ENCODE measurements at places on chromosomes 16 and 17.

- DNase-seq = no peak
These were observed 74.4 kb downstream of the NETO2 start for GRCh38 chr16:47069313-47069712.

- no peak for DNase-seq
These were observed 412.8 kb downstream of the KIF2B start for GRCh38 chr17:54235571-54235970.

DNA sequence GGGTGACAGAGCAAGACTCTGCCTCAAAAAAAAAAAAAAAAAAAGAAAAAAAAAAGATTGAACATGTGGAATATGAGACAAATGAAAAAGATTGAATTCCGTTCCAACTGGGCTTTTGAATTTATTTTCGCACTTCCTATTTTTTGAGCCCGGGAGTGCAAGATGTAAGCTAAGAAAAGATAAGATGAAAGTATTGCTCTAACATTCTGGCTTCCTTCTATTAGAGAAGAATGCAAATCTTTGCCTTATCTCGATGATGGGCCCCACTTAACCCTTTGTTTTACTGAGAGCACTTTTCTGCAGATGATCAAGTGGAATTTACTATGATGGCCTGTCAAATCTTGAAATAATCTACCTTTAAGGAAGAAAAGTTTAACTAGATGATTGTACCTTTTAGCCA is 96.3 kb downstream of the WWOX start:
- DNase-seq = no peak

DNA sequence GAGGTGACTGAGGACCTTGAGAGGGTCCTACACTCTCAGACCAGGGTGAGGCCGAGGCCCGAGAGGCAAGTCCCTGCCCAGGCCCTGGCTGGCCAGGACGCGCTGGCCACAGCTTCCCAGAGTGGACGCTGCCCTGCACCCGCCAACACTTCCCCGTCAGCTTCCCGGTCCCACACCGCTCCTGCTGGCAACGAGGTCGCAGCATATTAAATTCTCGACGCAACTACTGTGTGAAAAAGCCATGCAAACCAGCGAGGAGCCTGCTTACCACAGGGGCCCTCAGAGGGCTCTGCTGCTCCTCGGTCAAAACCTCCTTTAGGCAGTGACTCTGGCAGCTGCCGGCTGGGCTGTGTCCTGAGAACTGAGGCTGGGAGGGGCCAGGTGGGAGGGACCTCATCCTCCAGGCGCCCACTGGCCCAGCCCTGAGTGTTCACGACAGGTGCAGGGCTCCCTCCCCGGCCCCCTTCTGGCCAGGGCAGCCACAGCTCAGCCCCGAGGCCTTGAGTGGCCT is 2.1 kb upstream of the TEX19 start:
- DNase-seq = no peak

GRCh38 chr16:30698816-30699614 is at the start of gene SRCAP:
Gene SRCAP (plus strand): TSS chr16:30699171. CDS start chr16:30700825, 1,654 bp downstream.
- peak; percentile 90 for DNase-seq

GRCh38 chr16:20822521-20823325 is 16.4 kb downstream of the REXO5 start:
- no peak for DNase-seq

DNA sequence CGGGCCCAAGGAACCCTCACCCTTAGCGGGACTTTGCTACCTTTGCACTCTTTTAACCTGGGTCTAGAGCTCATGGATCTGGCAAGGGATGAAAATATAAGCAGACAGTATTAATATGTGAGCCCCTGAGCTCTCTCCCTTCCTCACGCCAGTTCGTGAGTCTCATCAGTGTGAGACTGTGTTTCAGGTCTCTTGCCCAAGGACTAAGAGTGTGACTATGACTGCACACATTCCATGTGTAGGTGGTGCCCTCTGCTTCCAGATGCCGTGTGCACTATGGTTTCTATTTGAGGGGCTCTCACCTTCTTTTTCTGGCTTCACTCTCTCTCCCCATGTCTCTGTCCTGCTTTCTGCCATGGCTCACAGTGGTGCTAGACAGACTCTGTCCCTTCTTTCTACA is 40.5 kb downstream of the DHRS7B start:
- DNase-seq = no peak

DNA sequence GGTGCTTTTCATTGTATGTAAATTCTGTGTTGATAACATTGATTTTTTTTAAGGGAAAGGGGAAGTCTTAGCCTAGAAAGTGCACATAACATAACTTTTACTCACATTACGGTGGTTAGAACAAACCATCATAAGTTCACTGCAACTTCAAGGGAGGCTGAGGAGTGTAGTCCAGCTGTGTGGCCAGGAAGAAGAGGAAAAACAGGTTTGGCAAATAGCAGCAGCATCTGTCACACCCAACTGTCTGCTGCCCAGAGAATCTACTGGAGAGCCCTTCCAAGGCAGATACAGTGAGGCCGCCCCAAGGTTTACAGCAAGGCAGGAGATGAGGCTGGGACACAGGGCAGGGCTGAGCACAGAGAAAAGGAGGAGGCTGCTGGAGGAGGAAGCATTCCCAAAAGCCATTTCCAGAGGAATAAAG is 60.6 kb downstream of the AIPL1 start:
- no peak for DNase-seq

DNA sequence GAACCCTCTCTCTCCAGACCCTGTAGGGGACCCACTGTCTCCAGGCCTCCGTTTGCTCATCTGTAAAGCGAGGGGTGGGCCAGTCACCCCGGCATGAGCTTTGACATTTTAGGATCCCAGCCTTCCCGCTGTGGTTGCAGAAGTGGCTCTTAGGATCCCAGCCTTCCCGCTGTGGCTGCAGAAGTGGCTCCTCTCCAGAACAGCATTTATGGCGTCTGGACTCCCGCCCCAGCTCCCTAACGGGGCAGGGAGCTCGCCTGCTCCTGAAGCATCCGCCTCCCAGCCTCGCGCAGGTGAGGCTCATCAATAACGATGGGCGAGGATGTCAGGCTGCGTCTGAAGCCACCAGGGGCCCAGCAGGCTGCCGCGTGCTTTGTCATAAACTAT is 222.3 kb upstream of the TNRC6C start:
- no peak for DNase-seq

DNA sequence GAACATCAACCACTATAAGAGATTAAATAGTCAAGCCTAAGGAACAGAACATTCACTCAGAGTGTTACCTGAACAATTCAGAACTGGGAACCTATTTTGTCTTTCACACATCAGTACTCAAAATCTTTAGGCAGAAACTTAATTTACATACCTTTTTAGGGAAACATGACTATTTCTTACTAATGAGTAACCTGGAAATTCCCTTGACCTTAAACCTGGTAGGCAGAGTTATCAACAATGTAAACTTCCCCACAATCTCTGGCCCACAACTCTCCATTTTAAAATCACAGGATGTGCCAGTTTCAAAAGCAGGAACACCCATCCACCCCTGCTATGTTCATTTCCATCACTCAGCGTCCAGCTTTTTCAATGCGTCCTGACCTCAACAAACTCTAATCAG is 132.9 kb upstream of the ANKFN1 start:
- no peak for DNase-seq

DNA sequence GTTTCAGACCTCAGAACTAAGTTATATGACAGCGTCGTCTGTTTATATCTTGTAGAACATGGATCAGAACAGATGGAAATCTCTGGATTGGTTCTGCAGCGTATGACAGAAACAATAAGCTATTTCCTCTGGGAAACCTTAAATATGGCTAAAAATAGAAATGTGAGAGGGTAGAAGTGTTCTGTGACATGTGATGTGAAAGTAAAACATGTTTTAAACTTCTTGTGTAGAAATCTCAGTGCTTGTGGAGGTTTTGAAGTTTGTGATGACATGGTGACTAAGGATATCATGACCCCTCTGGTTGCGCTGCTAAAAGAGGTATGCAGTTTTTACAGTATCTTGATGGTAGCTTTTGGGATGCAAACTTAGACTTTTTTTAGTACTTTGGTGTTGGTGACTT is 2.8 kb downstream of the HEATR3 start:
- DNase-seq = no peak

- DNase-seq = no peak
These were observed 792 bp downstream of the TMEM231 start for GRCh38 chr16:75555213-75555706.

GRCh38 chr16:67016143-67016542 is 12.8 kb upstream of the CBFB start:
- DNase-seq = no peak

GRCh38 chr17:72008236-72008876 is 112.5 kb upstream of the SOX9 start:
- DNase-seq = no peak

- no peak for DNase-seq
These were observed 38.0 kb downstream of the SLC5A11 start for GRCh38 chr16:24883714-24884151.

GRCh38 chr16:85862476-85863383 is 36.2 kb upstream of the IRF8 start:
- no peak for DNase-seq

DNA sequence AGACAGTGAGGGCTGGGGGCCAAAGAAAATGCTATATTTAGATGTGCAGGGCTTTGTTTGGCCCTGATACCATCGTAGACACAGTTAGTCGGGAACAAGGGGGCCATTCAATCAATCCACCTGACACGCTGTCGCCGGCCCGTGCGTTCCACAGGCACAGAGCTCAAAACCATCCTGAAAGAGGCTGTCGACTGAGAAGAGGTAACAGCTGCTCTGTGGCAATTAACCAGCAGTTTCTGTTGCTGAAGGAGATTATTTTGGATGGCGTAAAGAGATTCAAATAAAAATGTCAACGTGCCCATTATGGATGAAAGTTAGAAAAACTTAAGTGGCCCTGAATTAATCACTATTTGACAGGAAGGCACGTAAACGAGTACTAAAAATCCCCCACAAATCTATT is 276.2 kb upstream of the IRX5 start:
- DNase-seq = no peak

- no peak for DNase-seq
These were observed 2.6 kb downstream of the WSB1 start for GRCh38 chr17:27296428-27296979.

DNA sequence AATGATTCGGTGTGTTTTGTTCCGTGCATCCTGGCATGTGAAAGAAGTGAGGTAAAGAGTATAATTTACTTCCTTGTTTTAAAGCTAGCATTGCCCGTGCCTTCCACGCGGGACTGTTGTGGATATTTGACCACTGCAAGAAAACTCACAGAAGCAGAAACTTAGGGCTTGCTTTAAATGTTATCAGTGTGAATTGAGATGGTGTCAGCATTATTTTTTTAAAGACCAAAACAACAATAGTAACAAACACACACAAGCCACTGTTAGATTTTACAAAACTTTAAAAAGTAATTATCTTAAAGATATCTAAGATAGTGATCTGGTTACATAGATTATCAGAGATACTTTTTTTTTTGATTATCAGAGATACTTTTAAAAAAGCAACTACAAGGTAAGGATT is 47.4 kb downstream of the WWOX start:
- no peak for DNase-seq

GRCh38 chr16:53789137-53789536 is 85.2 kb downstream of the FTO start:
- no peak for DNase-seq

- DNase-seq = no peak
These were observed 2.2 kb downstream of the LASP1 start for GRCh38 chr17:38872027-38872511.

DNA sequence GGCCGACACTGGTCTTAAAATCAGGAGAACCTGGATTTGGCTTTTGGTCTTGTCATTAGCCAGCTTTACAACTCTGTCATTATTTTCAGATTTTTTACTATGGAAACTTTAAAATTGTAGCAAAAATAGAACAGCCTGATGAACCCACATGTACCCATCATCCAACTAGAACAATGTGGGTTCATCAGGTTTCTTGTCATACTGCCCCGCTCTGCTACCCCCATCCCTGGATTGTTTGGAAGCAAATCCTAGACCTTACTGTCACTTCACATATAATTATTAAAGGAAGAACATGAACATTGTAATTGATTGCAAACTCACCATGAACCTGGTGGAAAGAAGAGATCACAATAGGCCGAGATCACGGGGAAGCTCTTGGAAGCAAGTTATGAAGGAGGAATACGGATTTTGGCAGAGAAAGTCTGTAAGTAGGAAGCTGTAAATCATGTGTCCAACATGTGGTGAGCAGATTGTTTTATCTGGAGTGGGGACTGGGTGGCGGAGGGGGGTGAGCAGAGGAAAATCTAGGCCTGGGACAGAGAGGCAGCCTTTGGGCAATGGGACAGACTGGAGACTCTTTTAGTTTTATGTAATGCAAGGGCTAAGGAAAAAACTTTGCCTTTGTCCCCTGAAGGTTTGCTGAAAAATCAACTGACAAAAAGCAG is 67.0 kb downstream of the PITPNC1 start:
- no peak for DNase-seq

DNA sequence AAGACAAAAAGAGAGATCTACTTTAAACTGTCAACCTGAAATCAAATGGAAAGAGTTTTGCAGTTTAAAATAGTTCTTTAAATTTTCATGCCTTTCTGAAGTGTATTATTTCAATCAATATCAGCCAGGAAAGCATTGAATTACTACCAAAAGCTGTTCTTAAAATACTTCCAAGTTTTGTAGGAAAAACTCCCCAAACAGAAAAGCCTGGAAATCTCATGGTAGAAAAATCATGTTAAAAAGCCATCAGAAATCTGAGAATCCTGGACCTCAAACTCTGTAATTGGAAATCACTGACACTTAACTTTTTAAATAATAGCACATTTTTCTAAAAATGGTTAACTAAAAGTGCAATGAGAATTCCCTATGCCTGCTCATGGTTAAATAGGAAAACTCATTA is 63.3 kb upstream of the CNTNAP4 start:
- DNase-seq = no peak

GRCh38 chr17:15287538-15288267 is 22.6 kb upstream of the PMP22 start:
- DNase-seq = no peak

GRCh38 chr17:49402706-49403105 is 12.0 kb downstream of the PHB1 start:
- no peak for DNase-seq

DNA sequence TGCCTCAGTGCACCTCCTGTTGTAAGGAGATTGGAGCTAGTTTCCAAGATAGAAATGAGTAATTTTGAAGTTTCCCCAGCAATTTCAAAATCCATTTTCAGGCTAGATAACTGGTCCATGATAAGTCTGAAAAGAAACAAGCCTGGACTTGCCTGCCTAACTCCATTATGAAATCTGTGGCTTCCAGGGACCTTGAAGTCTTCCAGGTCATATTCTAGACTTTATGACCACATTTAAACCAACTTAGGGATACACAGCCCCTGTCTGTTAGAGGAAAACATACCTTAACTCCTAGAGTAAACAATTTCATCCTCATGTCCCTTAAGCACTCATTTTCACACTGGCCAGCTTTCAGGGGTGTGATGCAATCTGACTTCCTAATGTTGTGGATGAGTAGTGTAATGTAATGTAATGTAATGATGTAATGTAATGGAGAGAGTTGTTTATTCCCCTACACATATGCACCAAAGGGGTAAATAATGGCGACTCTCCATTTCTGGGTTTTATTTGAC is 96.7 kb upstream of the FAM20A start:
- DNase-seq = no peak

DNA sequence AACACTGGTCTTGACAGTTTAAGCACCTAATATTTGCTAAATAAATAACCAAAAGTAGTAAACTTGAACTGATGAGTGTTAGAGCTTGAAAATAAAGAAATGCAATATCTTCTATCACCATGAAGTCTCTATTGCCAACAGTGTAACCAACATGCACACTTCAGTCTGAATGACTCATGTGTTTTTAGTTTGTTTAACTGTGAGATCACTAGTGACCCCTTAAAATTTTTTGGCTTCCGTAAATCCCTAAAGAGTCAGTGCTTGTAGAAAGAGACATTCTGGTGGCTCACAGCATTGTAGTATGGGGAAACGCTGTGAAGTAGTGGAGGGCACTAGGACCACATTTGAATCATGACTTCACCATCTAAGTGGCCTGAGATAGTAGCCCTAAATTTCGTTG is 341.1 kb downstream of the PMP22 start:
- no peak for DNase-seq

Measured in stimulated activated CD4-positive, alpha-beta T cell treated with anti-CD3 and anti-CD28 coated beads, Interleukin-2, amount 100 ng/mL, for 48 hours (primary cell).